Activated CD4-positive, alpha-beta T cell treated with anti-CD3 and anti-CD28 coated beads, Interleukin-2, amount 50 U/mL, for 24 hours (primary cell): ENCODE measurements at places on chromosomes 13 and 19.

- no peak for DNase-seq
Measured at GRCh38 chr19:16860118-16860517, 28.7 kb upstream of the F2RL3 start.

- no peak for DNase-seq
Measured at GRCh38 chr19:40280608-40281221, 4.4 kb downstream of the AKT2 start.

DNA sequence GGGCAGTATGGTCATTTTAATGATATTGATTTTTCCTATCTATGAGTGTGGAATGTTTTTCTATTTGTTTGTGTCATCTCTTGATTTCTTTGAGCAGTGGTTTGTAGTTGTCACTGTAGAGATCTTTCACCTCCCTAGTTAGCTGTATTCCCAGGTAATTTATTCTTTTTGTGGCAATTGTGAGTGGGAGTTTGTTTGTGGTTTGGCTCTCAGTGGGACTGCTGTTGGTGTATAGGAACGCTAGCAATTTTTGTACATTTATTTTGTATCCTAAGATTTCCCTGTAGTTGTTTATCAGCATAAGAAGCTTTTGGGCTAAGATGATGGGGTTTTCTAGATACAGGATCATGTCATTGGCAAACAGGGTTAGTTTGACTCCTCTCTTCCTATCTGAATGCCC is 28.9 kb downstream of the NBEA start:
- DNase-seq, result no peak

GRCh38 chr19:12706332-12706718 is 9.9 kb upstream of the FBXW9 start:
- no peak for DNase-seq

GRCh38 chr13:26698392-26699196 is 62.0 kb downstream of the GPR12 start:
- peak; percentile 75 for DNase-seq

DNA sequence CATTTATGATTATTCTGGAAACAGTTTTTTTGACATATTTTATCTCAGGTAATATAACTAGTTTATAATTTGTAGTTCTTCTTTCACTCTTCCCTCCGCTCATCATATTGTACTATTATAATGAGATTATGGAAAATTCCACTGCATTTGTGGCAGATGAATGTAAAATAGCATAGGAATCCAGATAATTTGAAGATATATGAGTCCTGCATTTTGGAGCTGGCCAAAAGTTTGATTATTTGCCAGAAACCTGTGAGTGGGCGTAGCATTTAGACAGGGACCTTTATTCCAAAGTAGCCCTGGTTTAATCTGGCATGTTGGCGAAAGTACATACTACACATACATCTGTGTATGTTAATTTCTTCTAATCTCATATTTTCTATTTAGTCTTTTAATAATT is 65.2 kb downstream of the FNDC3A start:
- no peak for DNase-seq

DNA sequence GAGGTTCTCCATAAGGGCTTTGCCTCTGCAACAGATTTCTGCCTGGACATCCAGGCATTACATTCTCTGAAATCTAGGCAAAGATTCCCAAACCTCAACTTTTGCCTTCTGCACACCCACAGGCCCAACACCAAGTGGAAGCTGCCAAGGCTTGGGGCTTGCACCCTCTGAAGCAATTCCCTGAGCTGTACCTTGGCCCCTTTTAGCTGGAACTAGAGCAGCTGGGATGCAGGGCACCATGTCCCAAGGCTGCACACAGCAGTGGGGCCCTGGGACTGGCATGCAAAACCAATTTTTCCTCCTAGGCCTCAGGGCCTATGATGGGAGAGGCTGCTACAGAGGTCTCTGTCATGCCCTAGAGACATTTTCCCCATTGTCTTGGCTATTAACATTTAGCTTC is 943.2 kb downstream of the PCDH17 start:
- DNase-seq, result no peak

DNA sequence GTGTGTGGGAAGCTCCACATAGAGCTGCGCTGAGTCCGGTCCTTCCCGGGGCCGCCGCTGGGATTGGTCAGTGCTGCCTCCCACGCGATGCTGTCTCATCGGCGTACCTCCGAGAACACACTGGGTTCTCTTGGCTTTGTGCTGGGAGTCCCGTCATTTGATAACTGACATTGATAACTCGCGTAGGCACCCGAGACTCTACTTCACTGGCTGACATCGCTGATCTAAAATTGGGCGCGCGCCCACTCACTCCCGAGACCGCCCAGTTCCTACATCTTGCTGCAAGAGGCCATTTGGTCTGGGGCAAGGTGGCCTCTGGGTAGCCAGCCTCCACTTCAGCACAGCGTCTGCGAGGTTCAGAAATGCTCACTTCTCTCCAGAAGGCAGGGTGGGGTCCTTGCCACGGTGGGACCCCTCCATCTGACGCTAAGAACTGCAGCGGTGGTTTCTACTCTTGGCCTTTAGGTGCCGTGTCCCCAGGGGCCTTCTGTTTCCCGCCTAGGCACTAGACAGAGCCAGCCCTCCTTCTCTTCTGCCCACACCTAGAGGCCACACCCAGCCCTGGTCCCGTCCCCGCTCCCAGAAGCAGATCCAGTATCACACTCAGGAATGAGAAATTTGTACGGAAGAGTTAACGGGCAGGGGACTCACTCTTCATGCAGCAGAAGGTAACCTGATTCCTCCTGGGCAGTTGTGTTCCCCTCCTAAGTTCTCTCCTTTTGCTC is 40.7 kb upstream of the ATP11A start:
- no peak for DNase-seq

DNA sequence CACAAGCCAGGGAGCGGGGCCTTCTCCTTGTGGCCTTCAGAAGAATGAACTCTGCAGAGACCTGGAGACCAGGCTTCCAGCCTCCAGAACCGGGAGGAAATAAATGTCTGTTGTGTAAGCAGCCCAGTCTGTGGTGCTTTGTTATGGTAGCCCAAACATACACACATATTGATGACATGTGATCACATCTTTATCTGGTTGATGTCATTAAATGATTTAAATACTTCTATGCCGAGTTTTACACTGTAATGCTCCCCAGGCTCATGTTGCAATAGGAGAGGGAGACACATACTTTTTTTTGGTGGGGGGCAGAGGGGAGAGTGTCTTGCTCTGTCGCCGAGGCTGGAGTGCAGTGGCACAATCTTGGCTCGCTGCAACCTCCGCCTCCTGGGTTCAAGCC is 188.0 kb upstream of the IRS2 start:
- no peak for DNase-seq

- no peak for DNase-seq
Measured at GRCh38 chr19:13104848-13105711, 2.4 kb upstream of the LYL1 start.

GRCh38 chr13:110925023-110925612 is 10.2 kb upstream of the ANKRD10 start:
- DNase-seq, result no peak

- no peak for DNase-seq
Measured at GRCh38 chr19:13095934-13096927, 6.4 kb downstream of the LYL1 start.

GRCh38 chr13:79621449-79621848 is 140.5 kb downstream of the NDFIP2 start:
- DNase-seq, result no peak

DNA sequence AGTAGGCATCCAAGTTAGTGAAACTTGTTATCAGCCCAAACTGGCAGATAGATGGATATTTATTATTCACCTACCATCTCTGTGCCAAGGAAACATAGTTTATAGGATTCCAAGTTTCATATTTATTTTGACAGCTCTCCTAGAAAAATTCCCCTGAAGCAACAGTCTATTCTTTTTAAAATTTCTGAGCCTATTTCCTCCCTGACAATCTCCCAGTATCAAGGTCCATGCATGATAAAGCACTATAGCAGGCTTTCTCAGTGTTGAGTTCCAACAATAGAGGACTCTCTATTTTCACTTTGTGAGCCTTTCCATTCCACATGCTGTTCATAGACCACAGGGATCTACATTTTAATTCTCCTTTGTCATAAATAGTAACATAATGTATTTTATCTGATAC is 312.6 kb downstream of the SLITRK6 start:
- no peak for DNase-seq
